ENCODE measurements at places on chromosomes 3 and 15.

DNA sequence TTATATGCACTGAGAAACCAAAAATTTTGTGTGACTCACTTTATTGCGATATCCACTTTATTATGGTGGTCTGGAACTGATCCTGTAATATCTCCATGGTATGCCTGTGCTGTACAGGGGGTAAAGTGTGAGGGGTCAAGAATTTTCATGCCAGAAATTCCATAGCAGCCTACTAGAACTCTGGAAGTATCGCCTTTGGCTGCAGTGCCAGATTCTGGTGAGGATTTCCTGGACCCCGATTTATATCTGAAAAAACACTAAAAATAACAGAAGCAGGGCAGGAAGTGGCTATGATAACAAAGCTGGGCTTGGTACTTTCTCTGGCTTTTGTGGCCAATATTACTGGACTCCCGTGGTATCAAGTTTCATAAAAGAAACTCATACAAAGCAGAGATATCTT lies 36.4 kb downstream of the CCDC80 start:
- DNase-seq, result no peak

- DNase-seq, result no peak
Measured at GRCh38 chr3:102193255-102193654, 241.6 kb upstream of the ZPLD1 start.

GRCh38 chr3:57152151-57153143 lies 12.7 kb downstream of the IL17RD start:
- no peak for DNase-seq

- no peak for DNase-seq
Measured at GRCh38 chr15:77674327-77674726, 41.6 kb upstream of the LINGO1 start.

DNA sequence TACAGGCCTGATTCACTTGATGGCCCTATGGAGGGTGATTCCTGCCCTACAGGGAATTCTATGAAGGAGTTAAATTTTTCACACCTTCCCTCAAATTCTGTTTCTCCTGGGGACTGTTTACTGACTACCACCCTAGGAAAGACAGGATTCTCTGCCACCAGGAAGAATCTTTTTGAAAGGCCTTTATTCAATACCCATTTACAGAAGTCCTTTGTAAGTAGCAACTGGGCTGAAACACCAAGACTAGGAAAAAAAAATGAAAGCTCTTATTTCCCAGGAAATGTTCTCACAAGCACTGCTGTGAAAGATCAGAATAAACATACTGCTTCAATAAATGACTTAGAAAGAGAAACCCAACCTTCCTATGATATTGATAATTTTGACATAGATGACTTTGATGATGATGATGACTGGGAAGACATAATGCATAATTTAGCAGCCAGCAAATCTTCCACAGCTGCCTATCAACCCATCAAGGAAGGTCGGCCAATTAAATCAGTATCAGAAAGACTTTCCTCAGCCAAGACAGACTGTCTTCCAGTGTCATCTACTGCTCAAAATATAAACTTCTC lies 43.6 kb downstream of the BLM start:
- no peak for DNase-seq

GRCh38 chr15:42331235-42331634 lies 28.1 kb upstream of the CAPN3 start:
- no peak for DNase-seq

DNA sequence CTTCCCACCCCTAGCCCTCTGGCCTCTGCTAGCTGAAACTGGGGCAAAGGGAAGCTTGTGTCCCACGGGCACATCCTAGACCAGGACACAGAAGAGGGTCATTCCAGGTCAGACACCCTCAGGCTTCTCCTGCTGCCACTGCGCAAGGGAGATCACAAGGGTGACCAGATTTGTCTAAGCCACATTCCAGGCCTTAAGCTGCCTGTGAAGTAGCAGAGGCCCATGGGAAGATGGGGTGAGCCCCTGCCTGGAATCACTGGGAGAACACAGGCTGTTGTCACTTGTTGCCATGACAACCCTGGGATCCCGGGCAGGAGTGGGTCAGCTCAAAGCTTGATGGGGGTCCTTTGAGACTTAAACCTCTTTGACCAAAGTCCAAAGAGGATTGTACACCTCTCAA lies 10.8 kb downstream of the STRA6 start:
- DNase-seq, result no peak

DNA sequence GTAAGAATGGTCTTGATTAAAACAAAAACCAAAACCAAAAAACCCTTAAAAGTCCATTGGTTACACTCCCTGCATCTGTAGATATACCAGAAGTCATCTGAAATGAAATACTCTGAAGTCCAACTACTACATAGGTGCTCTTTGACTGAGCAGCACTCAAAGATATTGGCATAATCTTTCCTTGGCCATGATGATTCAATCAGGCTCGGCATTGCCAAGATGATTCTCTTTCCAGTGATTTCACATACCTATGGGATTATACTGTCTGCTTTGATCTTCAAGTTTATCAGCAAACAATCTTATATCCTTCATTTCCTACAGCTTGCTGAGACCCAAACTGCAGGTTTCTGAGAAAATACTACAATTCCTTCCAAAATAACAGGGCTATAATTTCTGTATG lies 35.9 kb upstream of the DIPK2A start:
- DNase-seq, result no peak

DNA sequence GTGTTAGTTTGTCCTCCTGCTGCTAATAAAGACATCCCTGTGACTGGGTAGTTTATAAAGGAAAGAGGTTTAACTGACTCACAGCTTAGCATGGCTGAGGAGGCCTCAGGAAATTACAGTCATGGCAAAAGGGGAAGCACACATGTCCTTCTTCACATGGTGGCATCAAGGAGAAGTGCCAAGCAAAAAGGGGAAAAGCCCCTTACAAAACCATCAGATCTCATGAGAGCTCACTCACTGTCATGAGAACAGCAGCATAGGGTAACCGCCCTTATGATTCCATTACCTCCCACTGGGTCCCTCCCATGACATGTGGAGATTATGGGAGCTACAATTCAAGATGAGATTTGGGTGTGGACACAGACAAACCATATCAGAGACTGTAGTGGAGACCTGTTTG lies 27.0 kb downstream of the TM2D3 start:
- DNase-seq, result no peak

- DNase-seq, result no peak
Measured at GRCh38 chr3:196186651-196187573, 24.3 kb downstream of the ZDHHC19 start.

DNA sequence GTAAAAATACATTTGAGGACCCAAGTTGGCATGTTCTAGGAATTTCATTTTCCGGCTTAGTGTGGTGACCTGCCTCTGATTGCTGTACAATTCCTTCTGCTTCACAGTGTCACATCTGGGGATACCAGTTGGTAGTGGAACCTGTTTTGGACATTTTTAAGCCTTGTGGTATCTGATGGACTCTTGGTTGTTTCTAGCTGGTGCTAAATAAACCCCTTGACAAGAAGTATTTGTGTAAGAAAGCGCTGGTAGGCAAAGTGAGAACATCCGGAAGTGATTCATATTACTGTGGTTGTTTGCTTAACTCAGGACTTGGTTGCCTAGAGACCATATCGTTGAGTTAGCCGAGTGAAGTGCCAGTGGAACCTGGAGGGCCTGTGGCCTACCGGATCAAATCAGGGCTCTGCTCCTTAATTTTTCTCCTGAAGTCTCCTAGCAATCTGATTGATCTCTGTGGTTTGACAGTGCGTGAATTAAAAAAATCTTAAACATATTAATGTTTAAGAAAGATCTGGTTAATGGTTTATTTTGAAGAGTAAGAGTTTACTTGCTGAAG lies 12.8 kb downstream of the IQGAP1 start:
- peak; percentile 60 for DNase-seq

- DNase-seq, result no peak
Measured at GRCh38 chr3:54916732-54917131, 11.1 kb downstream of the LRTM1 start.

- DNase-seq, result no peak
Measured at GRCh38 chr15:65870889-65871533, 1.7 kb downstream of the RAB11A start.

DNA sequence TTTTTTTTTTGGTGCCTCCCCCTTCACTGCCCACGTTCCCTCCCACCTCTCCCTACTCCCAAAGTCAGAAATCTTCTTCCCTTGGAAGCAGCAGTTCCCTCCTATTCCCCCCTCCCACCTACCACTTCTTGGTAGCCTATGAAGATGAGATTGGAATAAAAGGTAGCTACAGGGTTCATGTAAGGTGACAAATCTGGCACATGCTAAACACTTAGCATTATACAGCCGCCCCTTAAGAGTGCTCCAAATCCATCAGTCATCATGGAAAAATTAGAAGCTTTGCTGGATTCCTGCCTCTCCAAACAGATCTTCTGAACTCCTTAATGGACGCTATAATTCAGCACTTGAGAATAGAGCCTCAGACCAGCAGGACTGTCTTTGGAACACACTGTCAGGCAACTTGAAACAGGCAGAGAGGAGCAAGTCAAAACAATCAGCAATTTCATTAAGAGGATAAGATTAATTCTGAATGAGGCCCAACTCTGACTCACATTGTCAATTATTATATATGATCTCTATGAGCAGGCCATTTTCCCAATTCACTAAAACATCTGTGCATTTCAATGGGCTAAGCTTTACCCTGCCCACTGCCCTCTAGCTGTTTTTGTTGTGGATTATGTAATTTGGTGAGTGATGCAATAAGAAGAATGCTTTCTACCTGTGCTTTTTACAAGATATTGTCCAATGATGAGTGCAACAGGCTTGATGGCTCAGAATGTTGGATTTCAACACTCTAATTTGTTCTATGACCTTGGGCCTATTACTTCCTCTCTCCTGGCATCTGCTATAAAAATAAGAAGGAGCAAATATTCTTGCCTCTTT lies 34.6 kb upstream of the SPRED1 start:
- no peak for DNase-seq

DNA sequence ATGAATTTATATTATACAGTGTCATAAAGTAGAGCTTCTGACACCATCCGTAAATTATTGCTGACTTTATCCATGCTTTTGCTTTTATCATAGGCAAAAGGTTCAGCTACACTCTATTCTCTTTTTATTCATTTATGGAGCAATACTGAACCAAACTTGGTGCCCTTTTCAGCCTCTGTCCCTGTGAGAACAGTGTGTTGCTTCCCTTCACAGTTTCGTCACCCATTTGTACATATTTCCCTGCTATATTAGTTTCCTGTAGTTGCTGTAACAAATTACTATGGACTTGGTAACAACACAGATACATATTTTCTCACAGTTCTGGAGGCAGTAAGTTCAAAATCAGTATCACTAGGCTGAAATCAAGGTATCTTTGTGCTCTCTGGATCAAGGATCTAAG lies 2.8 kb upstream of the RPL24 start:
- no peak for DNase-seq

GRCh38 chr3:128348805-128349531 lies 117.7 kb downstream of the DNAJB8 start:
- no peak for DNase-seq

DNA sequence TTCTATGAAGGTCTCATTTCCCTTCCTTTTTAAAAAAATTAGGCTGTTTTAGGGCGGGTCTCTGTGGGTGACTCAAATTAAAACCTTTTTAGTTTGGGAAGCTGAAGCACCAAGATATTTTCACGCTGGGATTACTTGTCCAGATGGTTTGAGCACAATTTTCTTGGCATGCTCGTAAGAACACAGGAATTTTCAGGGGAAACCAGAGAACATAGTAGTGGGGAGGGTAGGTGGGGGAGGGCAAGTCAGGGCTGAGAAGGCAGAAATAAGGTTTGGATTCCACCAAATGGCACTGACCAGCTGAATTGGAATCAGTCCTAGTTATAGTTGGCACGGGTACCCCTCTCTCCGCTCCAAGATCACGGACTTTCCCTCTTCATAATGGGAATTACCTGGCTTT lies 97.3 kb upstream of the LRIG1 start:
- no peak for DNase-seq
